Tibial nerve (tissue), 4 donors: ENCODE measurements at places on chromosomes 12 and 14.

DNA sequence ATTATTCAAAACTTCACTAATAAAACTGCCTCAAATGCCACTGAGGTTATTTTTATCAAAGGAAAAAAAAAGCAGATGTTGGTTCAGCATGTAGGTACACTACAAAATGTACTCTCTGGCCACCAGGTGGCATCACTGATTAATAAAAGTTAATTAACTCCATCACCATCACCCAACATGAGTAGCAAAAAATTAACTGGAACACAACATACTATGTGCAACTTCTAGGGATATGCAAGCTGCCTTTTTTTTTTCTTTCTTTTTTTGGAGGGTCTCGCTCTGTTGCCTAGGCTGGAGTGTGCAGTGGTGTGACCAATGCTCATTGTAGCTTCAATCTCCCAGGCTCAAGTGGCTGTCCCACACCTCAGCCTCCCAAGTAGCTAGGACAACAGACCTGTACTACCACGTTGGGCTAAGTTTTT, 43.8 kb upstream of the NR2C1 start:
- DNase-seq = peak; percentile 85

GRCh38 chr12:130650131-130650530, 66.0 kb downstream of the RIMBP2 start:
- DNase-seq = no peak

DNA sequence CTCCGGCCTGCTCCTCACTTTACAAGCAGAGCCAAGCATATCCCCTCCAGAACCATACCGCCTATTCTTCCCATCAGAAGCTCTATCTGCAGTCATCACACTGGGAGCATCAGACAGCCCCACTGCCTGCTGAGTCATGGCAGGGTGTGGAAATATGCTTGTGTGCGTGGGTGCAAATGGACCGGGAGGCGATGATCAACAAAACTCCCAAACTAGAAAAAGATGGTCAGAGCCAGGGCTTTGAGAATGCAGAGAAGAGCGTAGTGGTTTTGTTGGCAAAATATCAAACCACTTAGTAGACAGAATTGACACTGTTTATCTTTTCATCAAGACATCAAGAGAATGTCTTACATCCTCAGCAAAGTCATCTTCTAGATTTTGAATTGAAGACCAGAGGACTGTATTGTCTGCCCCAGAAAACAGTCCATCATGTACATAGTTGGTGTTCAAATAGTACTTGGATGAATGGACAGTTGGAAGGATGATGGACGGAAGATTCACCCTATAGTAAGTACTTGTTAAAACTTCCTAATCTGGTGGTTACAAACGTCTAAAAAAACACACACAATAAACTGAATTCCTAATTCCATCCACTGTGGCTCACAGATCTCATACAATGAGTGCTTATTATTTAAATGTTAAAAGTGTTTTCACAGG, 54.9 kb downstream of the VWF start:
- DNase-seq = no peak

GRCh38 chr12:64895526-64895925, 71.1 kb downstream of the TBC1D30 start:
- DNase-seq = no peak

GRCh38 chr12:54428050-54429013, 9.3 kb upstream of the ITGA5 start:
- no peak for DNase-seq

- no peak for DNase-seq
Measured at GRCh38 chr12:68792952-68793351, 15.0 kb upstream of the MDM2 start.

DNA sequence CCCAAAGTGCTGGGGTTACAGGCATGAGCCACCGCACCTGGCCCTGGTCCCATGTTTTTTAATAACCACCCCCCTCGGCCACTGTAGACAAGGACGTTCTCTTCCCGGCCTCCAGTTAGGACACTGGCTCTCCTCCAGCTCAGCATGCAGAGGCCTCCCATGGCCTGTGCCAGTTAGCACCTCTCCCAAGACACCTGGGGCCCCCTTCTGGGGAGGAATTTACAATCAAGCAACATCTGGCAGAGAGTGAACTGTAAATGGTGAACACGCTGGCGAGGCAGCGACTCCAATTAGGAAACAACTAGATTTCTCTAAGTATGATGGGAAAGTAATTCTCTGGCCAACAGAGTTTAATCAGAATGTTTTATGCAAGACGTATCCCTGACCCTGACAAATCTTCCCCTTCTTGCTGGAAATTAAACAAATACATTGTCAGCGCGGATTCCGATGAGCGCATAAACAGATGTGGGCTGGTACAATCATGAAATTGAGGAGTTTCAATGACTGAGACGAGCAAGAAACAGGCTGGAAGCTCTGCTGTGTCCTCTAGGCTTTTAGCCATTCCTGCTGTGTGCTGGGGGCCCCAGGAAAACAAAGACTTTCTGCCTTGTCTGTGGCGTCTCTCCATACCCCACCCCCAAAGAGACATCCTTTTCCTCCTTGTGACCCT, 61.7 kb upstream of the DLK1 start:
- no peak for DNase-seq

GRCh38 chr12:9122091-9122609, 6.4 kb upstream of the A2M start:
- DNase-seq = no peak

- no peak for DNase-seq
Measured at GRCh38 chr14:22268875-22269274, 320.1 kb downstream of the DAD1 start.

GRCh38 chr12:105600911-105601545, 270.5 kb downstream of the C12orf75 start:
- DNase-seq = no peak

- DNase-seq = no peak
Measured at GRCh38 chr12:53775478-53776145, 23.8 kb upstream of the CISTR start.

DNA sequence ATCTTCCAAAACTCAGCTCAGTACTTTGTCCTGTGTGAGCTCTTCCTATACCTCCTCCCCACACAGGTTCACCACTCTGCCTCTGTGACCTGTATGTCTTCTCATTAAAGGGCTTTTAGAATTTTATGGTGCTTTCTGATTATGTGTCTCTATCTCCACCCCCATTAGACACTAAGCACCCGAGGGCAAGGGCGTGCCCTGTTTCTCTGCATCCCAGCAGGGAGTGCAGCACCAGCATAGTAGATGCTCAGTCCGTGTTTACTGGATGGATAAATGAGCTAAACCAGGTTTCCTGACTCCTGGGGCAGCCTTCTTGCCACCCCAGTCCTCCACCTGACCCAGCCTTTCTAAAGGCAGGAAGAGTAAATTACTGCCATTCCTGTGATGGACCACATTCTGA, 333.8 kb downstream of the CACNA1C start:
- no peak for DNase-seq

- no peak for DNase-seq
Measured at GRCh38 chr12:54882079-54882478, 27.8 kb downstream of the MUCL1 start.

DNA sequence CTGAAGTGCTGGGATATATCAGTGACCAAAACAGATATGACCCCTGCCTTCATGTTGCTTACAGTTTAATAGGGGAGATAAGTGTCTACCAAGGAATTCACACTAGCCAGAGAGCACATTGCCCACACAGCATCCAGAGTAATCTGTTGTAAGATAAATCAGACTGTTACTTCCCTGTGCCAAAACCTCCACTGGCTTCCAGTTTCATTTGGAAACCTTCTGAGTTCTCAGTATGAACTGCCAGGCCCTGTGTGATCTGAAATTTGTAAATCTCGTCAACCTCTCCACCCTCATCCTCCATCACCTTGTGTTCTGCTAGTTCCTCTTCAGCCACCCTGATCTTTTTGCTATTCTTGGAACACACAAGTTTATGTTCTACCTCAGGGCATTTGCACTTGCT, 154.7 kb downstream of the ETV6 start:
- DNase-seq = no peak

- DNase-seq = no peak
Measured at GRCh38 chr12:89059721-89060541, 292.4 kb downstream of the DUSP6 start.

- no peak for DNase-seq
Measured at GRCh38 chr14:22448905-22449599, 140.0 kb downstream of the DAD1 start.

- no peak for DNase-seq
Measured at GRCh38 chr14:92514844-92515514, 1.4 kb downstream of the RIN3 start.

DNA sequence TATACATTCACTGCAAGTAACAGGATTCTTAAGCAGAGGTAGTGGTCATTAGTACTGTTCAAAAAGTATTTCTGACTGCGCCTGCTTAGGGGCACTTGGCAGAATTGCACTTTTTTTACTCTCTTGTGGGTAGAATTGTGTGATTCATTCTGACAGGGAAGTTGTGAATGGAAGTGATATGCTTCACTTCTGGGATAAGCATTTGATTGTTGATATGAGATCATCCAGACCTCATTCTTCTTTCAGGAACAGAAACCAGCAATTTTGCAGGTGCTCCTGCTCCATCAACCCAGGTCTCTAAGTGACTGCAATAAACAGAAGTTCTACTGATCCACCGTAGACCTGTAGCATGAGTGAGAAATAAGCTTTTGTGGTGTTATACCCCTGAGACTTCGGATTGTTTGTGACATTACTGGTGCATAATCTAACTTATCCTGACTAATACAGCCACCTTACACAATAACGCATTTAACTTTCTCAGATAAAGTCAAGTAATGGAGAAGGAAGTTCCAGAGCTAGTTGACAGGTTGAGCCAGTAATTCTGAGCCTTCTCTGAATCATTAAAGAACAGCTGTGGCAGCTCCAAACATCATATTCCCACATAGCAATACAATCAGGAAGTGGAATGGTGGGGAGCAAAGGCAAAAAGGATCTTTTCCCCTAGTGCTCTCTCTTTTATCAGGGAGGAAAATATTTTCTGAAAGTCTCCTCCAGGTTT, 387.9 kb downstream of the SYT1 start:
- DNase-seq = no peak

DNA sequence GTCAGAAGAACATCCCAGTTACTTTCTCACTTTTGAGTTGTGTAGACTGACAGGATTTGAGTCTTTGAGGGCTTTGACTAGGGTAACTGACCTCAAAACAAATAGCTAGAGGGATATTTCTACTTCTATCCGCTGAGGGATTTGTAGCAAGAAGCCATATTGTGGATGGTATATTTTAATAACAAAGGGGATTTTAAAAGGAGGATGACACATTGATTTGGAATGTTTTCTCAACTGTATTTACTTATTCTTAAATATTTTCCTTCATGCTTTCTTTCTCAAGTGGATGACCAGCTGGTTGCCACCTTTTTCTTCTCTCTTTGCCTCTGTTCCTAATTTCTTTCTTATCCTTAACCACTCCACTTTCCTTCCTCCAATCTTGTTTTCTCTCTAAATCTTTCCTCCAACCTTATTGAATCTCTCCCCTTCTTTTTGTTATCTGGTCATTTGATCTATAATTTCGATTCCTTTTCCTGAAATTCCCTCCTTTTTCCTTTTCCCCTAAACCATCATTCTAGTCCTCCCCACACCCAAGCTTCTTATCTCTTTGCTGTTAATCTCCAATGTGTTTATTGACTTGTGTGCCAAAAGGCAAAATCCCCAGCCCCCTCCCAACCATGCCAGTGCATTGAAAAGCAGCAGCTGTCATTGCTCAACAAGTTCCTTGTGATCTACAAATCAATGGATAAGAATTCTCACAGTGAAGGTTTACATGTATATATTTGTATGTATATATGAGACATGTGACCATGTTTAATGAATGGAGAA, 411.6 kb downstream of the RAD51B start:
- DNase-seq = no peak

DNA sequence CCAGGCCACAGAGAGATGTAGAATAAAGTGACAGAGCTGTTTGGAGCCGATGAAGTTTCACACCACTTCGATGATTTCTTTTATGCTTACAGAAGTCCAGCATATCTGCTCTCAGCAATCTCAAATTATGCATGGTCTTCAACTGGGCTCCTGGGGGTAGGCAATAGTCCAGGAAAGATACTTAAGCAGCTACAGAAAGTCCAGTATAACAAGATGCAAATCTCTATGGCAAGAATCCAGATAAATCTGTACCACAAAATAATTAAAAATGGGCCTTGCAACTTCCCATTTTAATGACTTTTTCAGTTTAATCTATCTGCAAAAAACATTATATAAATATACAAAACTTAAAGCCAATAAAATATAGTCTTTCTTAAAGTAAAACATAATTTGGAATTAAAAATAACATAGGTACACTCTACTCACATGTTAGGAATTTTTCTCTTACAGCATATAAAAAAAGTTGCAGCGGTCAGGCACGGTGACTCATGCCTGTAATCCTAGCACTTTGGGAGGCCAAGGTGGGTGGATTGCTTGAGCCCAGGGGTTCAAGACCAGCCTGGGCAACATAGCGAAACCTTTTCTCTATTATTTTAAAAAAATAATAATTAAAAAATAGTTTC, 20.5 kb upstream of the RAD51AP1 start:
- DNase-seq = no peak

DNA sequence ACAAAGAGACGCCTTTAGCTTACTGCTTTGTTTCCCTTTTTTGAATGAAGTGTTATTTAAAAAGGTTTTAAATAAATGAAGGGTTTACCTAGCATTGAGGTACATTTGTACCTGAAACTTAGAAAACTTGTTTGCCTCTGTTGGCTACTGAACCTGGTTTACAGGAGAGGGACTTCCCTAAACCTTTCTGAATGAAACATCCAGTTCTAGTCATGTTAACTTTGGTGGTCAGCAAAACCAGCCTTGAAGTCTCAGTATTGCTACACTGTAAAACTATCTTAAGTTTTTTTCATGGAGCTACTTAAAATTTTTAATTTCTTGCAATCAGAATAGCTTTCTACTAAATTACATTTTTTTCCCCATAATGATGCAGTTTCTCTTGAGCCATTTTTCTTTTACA, 38.2 kb downstream of the RASSF8 start:
- DNase-seq = no peak

DNA sequence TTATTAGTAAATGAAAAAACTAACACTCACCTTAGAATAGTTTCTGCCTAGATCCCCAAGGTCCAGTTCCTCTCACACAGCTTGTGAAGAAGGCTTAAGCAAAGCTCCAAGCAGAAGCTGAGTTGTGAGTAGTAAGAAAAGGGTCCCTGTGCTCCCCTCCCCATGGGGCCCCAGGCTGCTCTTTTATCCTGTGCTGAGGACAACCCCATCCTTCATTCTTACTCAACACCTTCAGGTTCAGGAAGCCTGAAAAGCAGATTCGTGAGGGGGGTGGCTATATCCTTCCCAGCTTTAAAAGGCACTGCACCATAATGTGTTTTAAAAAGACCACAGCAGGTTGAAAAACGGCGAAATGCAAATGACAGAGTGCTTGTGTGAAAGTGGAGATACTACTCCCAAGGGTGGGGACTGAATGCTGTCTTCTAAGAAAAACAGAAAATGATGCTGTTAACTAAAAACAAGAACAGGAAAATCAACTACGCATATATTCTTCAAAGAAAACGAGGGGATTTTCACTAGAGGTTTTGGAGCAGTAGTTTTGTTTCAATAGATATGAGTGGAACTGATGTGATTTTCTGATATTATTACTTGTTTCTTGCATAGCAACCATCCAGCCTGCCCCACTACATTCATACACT, 182.7 kb downstream of the KTN1 start:
- no peak for DNase-seq

GRCh38 chr12:116222358-116222757, 55.1 kb downstream of the MED13L start:
- DNase-seq = peak; percentile 77

GRCh38 chr12:110077800-110078199, 29.5 kb upstream of the C12orf76 start:
- no peak for DNase-seq
